ENCODE measurements at places on chromosomes 1 and 21.

- DNase-seq = no peak
Observed at GRCh38 chr21:37904856-37905255, 11.4 kb downstream of the KCNJ6 start.

DNA sequence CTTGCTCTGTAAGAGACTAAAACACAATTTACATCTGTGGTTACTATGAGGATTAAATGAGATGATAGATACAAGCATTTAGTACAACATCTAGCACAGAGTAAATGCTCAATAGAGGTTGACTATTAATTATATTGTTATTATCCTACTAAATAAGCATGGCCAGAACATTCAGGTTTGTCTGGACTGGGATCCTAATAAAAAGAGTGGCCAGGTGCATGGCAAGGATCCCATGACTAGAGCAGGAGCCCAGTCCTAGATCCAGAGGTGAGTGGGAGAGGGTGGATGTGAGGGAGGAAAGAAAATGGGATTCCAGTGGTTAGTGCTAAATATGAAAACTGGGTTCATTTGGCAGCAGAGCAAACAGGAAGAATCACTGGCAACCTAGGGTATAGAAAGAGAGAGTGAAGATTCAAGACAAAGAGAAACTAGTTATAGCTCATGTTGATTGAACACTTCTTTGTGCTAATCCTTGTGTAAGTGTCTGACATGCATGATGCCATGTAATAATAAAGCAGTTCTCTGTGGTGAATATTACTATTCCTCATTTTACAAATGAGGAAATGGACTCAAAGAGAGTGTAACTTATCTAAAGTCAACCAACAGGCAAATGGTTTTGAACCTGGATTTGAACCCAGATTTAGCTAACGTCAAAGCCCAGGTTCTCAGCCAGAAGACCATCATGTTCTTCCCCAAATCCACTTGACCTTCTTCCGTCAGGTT is 71.1 kb upstream of the FGGY start:
- no peak for DNase-seq

DNA sequence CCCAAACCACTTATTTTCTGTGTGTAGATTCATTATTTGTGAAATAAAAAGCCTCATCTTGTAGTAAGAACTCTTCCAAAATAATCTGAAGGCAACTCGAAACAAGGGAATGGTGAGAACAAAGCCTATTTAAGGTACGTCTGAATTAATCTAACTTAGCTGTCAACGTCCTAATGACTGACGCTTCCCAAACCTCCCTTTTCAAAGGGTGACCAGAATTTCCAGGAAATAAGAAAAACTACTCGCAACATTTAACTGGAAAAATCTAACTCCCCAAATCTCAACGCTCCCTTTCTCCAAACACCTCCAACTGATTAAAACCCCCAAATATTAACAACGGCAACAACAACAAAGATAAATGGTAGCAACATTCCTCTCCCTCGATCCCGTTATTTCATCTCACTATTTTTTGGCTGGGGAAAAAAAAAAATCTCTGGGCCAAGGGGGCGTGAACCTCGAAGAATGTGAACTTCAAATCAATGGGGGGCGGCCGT is 693 bp downstream of the SRSF10 start:
- no peak for DNase-seq

- DNase-seq = no peak
Observed at GRCh38 chr1:203371288-203371687, 20.4 kb upstream of the FMOD start.

DNA sequence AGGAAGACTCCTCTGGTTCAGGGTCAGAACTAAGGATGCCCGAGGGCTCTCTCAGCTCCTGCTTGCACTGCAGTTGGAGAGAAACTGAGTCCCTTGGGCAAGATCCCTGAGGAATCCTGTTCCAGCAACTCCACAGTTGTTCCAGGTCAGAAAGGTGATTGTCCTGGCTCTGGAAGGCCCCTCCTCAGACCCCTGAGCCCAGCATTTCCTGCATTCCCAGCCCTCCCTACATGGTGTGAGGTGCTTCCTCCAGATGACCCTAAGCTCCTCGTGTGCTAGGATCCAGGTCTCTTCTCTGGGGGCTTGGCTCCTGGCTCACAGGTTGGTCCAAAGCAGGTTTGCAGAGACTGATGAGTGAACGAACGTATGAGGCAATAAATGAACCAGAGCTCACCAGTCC is 11.5 kb downstream of the LDLRAD1 start:
- no peak for DNase-seq

GRCh38 chr1:25867210-25867991 is 8.1 kb downstream of the PAQR7 start:
- DNase-seq = no peak

- DNase-seq = no peak
Observed at GRCh38 chr21:35587841-35588380, 472.4 kb downstream of the SETD4 start.

GRCh38 chr1:231053493-231054162 is 13.6 kb upstream of the FAM89A start:
- DNase-seq = peak; percentile 23

- DNase-seq = no peak
Observed at GRCh38 chr1:182607566-182607965, 3.4 kb upstream of the RGS16 start.

- no peak for DNase-seq
Observed at GRCh38 chr1:89552471-89553081, 27.9 kb downstream of the LRRC8B start.

Data from RCC 7860 (cell line).